Activated CD4-positive, alpha-beta T cell treated with anti-CD3 and anti-CD28 coated beads, Interleukin-2, amount 10 ng/mL, durations not matched to agents 7 days and 5 days (primary cell): ENCODE measurements at places on chromosomes 11 and 22. TPM values are rescaled to one million over a fixed set of nuclear protein-coding genes. Genes with fewer than 3 reads are reported as not detected.

Gene ASCL2
- 0.31 TPM for total RNA-seq

Gene RBX1
- total RNA-seq = 81.1 TPM

- H3K27ac ChIP-seq = peak overlapping the region; percentile 73
- H3K36me3 ChIP-seq = peaks cover 19% of the 10 kb centered on the region
- no peaks in the 10 kb centered on the region for H3K27me3 ChIP-seq
- no peak overlapping the region for H3K4me3 ChIP-seq
- no peak for DNase-seq
Observed at GRCh38 chr11:65444314-65445051, 21.9 kb downstream of the NEAT1 start.

DNA sequence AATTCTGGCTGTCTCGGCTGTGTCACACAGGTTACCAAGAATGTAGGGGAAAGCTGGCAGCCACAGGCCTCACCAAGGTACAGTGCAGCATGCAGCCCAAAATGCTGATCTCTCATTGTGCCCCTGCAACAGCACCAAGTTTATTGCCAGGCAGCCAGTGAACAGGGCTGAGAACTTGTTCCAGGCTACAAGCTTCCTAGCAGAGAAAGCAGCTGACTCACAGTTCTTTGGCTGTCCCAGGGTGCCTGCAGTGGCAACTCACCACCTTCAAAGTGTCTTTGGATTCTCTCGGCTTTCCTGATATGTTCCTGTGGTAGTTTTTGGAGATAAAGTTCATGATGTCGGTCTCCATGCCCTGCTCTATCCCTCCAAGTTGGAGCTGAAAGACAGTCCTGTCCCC is 719.1 kb upstream of the ANO3 start:
- H3K4me3 ChIP-seq = no peak overlapping the region
- no peak overlapping the region for H3K27ac ChIP-seq
- no peak for DNase-seq
- no peaks in the 10 kb centered on the region for H3K4me1 ChIP-seq

- DNase-seq = no peak
- peaks cover 25% of the 10 kb centered on the region for H3K27me3 ChIP-seq
- no peak overlapping the region for H3K4me3 ChIP-seq
- no peaks in the 10 kb centered on the region for H3K36me3 ChIP-seq
- H3K27ac ChIP-seq = no peak overlapping the region
Observed at GRCh38 chr11:35479731-35480130, 45.7 kb downstream of the PAMR1 start.

- peaks cover 32% of the 10 kb centered on the region for H3K4me1 ChIP-seq
- no peak for DNase-seq
- no peak overlapping the region for H3K27ac ChIP-seq
- peaks cover 17% of the 10 kb centered on the region for H3K27me3 ChIP-seq
- peaks cover 3% of the 10 kb centered on the region for H3K36me3 ChIP-seq
Observed at GRCh38 chr22:37601540-37602442, 6.8 kb upstream of the GGA1 start.

DNA sequence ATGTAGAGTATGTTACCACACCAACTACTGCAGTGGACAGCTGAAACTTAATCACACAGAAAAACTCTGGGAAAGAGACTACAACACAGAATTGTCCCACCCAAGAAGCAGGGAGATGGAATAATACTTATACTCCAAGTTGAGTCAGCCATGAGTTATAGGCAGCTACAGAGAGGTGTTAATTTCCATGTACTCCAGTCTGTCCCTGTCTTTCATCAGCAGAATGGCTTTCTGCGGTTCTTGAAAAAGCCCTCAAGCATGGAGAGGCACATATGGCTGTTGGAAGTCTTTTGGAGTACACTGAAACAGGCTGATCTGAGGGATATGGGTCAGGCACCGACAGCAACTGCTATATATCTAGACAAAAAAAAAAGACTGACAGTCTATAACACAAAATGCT is 219.5 kb downstream of the DLG2 start:
- no peak overlapping the region for H3K27ac ChIP-seq
- DNase-seq = no peak

GRCh38 chr11:44335052-44335760 is 25.3 kb upstream of the ALX4 start:
- H3K4me3 ChIP-seq = no peak overlapping the region
- H3K27me3 ChIP-seq = peaks cover 52% of the 10 kb centered on the region
- DNase-seq = no peak
- H3K36me3 ChIP-seq = no peaks in the 10 kb centered on the region
